ENCODE measurements at places on chromosomes 2 and 18. TPM values are rescaled to one million over a fixed set of nuclear protein-coding genes. Genes with fewer than 3 reads are reported as not detected.

Gene TRIM54
- total RNA-seq = not detected

Gene TDRD15
- total RNA-seq = not detected

Gene CCL20
- 7.4 TPM for total RNA-seq

Gene LOXHD1
- 0.02 TPM for total RNA-seq

Gene IAH1
- total RNA-seq = 35.7 TPM

Gene CD226
- total RNA-seq = 0.26 TPM

Gene RIT2
- total RNA-seq = not detected

Measured in lower leg skin (tissue), 4 donors.